Germinal center (tissue), 1 donor: ENCODE measurements at places on chromosomes 13 and 19.

GRCh38 chr13:89749888-89750287 lies 1597.6 kb upstream of the MIR17HG start:
- no peak for DNase-seq

- no peak for DNase-seq
Measured at GRCh38 chr19:36160821-36161596, 8.8 kb upstream of the COX7A1 start.

DNA sequence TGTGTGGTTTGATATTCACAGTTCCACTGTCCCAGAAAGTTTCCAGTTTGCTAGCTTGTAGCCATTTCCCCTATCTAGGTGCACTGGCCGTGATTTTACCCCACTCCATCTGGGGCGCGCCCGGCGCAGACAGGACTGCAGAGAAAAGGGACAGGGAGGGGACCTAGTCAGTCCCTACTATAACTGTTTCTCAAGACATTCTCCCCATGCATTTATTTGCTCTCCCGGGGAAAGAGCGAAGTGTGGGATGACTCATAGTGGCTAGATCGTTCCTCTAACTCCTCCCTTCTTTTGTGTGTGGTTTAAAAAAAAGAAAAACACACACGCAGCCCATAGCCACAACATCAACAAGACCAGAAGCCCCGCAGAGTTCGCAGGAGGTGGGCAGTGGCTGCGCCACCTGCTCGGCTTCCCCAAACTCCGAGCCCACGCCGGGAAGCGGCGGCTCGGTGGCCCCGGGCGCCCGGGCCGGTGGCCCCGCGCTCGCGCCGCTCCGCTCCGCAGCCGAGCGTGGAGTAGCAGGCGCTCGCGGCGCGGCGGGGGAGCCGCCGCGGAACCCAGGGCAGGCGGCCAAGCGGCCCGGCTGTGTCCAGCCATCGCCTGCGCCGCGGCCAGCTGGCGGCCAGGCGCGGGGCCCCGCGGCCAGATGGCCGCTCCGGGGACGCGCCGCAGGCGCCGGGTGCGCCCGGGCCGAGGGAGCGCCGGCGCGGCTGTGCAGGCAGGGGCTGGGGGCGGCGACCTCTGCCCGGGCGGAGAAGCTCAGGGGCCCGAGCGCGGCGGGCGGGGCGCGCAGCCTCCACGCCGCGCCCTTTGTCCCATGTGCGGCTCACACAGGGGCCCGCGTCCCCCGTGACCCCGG lies 653 bp downstream of the TMTC4 start:
- DNase-seq, result peak; percentile 46

GRCh38 chr13:39037410-39037879 lies 444 bp downstream of the PROSER1 start:
- no peak for DNase-seq

DNA sequence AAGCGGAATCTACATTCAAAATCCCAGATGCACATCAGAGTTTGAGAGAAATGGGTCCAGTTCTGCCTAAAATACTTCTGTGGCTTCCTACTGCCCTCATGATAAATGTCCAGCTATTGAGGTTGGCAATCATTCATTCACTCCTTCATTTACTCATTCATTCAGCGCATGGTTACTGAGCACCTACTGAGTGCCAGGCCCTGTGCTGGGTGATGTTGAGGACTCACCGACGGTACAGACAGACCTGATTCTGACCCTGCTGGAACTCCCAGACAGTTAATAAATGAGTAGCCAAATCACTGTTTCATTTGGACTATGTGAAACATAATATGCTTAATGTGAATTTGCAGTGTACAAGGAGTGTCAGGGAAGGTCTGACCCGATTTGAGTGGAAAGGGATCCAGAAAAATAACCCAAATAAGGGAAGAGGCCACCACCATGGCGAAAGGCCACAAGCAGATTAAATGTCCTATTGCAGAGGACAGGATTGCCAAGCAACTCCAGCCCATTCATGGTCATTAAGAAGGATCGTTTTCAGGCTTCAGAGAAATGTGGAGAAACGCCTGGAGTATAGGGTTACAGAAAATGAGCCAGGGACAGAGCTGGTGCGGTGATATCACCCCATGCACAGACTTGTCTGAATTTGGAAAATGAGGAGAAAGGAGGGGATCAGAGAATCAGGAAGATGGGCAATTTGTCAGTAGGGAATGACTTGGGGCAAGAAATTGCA lies 20.5 kb downstream of the DYRK1B start:
- DNase-seq, result no peak
